ENCODE measurements at places on chromosomes 1 and 21.

GRCh38 chr1:226390681-226391080 is 17.2 kb downstream of the PARP1 start:
- no peak for DNase-seq

GRCh38 chr1:92043621-92044020 is 13.8 kb downstream of the EPHX4 start:
- no peak for DNase-seq

GRCh38 chr1:212525479-212526110 is 83.0 kb upstream of the ATF3 start:
- DNase-seq: no peak

DNA sequence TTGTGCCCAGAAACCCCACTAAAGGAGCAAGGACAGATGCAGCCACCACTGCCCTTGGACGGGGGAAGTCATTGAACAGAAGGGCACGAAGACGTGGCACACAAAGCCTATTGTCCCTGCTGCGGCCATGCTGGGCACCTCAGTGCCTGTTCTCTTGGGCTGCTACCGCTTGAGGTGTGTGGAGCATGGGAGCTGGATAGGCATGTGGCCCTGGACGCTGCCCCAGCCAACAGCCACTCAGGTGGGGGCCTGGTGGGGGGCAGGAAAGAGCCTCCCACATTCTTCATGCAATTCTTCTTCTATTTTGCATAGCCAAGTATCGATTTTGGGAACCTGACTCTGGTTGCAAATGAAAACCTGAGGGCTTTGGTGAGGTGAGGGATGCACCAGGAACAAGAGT is 337.2 kb downstream of the RPS6KC1 start:
- DNase-seq: no peak

DNA sequence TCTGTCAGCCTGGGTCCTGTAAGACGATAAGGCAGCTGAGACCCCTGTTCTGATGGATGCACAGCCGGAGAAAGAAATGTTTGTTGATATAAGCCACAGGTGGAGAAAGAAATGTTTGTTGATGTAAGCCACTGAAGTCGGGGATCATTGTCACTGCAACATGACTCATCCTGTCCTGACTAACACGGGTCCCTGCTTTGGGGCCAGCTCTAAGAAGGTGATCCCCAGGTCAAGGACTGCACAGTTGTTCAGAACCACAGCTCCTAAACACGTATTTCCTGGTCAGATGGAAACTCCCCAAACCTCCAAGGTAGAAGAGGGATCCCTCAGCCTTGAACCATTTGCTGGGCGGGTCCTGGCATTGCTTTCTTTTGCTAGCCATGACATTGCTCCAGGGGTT is 86.4 kb upstream of the IGSF21 start:
- DNase-seq: no peak

GRCh38 chr1:55636696-55637095 is 421.5 kb upstream of the USP24 start:
- DNase-seq: no peak

DNA sequence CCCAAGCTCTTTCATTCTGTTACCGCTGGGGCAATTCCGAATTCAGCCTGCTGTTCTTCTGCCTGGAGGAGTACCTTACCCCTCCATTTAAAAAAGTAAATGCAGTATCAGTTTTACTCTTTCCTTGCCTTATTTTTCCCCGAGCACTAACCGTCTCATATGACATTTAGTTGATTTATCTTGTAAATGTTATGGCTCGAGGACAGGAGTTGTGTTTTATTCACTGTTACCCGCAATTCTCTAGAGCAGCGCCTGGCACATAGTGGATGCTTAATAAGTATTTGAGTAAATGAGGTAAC is 425 bp upstream of the TADA1 start:
- DNase-seq: no peak

Measured in 8988T (cell line).